ENCODE measurements at places on chromosomes 5 and 9.

DNA sequence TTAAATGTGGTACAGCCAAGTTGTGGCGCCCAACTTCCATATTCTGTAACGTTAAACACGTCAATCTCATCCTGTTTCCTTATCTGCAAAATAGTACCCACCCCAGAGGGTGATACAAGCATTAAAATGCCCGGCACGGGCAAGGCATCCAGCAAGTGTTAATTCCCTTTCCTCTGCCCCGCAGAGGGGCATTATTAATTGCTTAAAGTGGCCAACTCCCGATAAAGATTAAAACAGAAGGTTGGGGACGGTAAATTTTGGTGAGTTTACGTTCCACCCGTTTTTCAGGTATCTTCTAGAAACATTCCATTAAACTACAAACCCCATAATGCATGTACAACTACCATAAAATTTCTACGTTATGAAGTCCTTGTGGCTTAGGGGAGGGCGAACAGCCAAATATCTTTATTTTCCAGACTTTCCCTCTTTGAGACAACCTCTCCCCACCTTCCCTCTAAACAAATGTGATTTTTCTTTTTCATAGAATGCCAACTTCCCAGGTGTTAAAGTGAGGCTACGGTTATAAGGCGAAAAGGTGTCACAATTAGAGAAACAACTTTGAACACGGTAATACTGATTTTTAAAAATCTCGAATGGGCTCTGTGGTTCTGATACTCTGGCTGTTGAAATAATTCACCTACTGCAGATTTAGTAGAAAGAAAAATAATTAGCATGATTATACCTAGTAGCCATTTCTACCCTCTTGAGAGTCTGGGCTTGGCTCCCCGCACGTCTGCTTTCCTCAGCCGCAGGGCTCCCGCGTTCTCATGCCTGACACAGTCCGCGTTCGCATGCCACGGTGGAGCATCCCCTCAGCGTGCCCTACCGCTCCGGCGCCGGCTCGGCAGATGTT lies 1.2 kb upstream of the GPBP1 start:
- no peak for DNase-seq

DNA sequence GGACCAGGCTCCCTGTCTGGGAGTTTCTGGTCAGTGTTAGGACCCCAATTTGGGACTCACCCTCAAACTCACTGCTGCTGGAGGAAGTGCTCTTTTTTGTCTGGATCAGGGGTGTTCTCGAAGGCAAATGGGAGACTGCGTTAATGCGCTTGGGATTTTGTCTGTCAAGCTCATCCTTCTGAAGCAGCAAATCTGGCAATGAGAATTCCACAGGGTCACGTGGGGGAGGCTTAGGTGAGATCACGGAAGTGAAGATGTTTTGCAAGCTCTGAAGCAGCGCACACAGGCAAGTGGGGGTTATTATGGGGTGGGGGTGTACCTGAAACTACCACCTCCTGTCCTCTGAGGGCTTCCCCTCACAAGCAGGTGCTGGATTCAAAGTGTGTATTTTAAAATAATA lies 10.5 kb upstream of the TEX53 start:
- no peak for DNase-seq

- DNase-seq, result no peak
These were observed 5.5 kb downstream of the GGTA1 start for GRCh38 chr9:121494192-121494591.

DNA sequence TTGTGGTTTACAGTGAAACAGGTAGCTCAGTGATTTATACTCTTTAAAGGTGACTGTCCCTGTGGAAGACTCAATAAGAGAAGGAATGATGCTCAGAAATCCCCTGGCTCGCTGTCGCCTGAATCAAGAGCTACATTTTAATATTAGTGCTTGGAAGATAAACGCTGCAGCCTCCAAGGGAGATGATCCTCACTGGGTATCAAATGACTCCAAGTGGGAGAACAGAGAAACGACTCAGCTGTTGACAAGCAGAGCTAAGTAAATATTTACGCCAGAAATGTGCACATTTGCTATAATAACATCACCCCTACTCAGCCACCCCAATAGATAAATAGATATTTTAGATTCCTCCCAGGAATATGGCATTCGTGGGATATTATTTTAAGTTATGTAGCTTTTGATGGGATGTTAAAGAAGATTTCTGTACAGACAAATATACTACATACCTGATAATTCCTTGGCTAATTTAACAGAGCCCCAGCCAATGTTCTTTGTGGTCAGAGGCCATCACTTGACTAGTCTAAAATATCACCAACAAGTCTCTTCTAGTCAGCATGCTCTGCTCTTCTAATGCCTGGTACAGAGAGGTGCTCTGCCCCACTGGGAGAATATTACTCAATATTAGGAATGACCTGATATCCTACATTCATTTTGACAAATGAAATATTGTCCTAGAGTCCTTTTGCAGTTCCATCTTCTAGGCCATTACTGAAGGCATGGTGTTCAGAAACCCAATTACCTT lies 18.3 kb upstream of the CCDC192 start:
- no peak for DNase-seq

DNA sequence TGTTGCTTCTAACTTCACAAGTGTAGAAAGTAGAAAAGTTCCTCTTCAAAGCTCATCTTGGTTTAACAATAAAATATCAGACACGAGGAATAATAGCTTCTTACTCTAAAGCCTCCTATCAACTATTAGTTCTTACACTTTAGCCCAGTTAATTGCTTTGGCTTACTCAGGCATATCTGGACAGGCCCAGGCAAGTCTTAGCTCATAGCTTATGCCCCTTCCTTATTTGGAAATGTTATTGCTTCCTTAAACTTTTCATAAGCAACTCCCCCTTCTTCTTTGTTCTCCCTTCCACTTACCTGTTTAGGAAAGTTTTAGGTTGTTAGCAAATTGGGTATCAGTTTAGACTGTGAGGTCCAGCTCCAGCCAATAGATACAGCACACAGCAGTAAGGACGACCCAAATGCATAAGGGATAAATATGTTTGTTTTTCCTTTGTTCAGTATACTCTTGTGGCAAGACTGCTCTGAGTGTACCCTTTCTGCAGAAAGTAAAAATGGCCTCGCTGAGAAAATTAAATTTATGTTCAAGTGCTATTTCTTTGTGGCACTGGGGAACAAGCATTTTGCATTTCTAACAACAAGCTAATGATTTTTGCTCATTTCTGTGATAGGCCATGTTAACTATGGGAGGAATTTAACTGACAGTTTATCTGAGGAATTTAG lies 162.1 kb downstream of the SMC2 start:
- DNase-seq, result no peak

DNA sequence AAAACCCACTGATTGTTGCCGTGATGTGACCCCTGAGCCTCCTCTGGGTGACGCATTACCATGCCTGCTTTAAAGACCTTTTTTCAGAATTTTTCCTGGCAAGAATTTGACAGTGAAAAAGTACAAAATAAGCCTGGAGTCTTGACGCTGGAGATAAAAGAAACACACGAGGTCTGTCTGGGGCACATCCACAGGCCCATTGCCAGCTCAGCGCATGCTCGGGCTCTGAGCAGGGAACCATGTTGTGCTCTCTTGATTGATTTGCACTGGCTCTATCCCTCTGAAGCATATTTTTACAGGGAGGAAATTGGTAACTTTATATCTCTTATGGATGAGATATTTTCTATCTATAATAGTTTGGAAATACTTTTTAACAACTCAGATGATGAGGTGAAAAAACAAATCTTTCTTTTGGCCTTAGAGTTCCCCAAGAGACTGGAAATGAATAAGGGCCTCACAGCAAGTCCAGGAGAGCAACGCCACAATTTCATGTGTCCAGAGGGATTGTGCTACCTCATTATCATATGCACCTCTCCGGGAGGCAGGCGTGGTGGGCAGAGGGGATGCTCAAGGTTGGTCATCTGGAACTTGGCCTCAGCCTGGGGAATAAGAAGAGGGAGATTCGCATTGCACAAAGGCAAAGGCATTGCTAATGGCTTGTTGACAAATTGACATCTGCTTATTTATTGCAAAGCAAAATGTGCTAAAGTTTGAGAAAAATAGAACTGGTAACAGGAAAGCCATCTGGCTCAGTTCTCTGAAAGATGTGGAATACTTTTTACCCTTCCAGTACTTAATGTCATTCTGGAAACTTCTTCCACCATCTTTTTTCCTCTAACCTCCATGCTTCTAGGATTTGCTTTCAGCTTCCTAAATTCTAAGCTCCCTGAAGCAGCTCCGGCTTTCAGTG lies 183.8 kb downstream of the PJA2 start:
- no peak for DNase-seq

GRCh38 chr5:174529925-174530681 lies 194.3 kb upstream of the MSX2 start:
- DNase-seq, result no peak

- DNase-seq, result no peak
These were observed 121.6 kb downstream of the WNK2 start for GRCh38 chr9:93305497-93306020.

DNA sequence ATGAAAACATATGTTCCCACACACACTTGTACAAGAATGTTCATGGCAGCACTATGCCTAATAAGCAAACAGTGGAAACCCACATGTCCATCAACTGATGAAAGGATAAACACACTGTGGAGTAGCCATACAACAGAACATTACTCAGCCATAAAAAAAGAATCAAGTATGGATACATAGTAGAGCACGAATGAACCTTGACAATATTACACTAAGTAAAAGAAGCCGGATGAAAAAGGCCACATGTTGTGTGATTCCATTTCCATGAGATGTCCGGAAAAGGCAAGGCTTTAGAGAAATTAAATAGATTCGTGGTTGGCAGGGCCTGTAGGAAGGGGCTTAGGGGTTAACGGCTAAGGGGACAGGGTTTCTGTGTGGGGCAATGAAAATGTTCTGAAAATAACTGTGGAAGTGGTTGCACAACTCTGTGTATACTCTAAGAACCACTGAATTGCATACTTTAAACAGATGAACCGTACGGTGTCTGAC lies 51.4 kb downstream of the COL23A1 start:
- no peak for DNase-seq

GRCh38 chr5:61673007-61673735 lies 341.1 kb downstream of the ZSWIM6 start:
- no peak for DNase-seq

- DNase-seq, result no peak
These were observed 155.0 kb downstream of the TLE1 start for GRCh38 chr9:81534138-81534875.

GRCh38 chr5:62974623-62975022 lies 396.0 kb downstream of the LRRC70 start:
- no peak for DNase-seq

GRCh38 chr5:15980835-15981234 lies 198.8 kb downstream of the MARCHF11 start:
- DNase-seq, result no peak

All from NCI-H1092 (cell line).